ENCODE measurements at places on chromosomes 2 and 18.

DNA sequence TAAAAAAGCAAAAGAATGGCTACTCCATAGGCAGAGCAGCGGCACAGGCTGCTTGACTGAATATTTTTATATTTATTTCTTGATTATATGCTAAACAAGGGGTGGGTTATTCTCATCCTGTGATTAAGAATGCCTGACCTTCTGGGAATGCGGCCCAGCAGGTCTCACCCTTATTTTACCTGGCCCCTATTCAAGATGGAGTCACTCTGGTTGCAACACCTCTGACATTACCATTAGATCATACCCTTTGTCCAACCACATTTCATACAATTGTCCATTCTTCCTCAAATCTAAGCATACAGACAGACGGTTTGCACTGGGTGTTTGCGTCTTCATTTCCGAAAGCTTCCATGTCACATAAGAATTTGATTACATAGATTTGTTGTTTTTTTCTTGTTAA lies 168.2 kb downstream of the GALNT1 start:
- no peak for DNase-seq

DNA sequence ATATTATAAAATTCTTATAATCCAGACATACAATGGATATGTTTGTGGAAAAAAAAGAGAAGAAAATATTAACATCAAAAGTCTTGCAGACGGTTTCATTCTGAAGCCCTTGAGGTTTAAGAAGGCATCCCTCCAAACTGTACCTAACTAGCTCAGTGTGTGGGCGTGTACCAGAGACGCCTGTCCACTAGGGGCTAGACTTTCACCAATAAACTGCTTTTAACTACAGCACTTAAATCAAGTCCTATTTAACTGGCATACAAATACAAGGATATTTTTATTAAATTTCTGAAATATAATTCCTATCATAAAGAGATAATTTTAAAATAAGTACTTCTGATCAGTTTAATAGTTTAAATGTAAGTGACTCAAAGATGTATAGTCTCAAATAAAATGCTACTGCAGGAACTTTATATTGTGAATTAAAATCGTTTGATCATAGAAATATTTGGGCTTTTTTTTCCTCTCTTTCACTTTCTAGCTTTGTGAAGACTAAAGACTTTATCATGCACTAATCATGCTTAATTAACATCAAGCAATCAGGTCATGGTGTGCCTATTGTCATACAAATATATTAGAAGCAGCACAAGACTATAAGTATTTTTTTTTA lies 437.7 kb downstream of the SATB2 start:
- peak; percentile 69 for DNase-seq

- peak; percentile 91 for DNase-seq
These were observed 20.9 kb downstream of the SGPP2 start for GRCh38 chr2:222445227-222445626.

- DNase-seq, result no peak
These were observed 779.4 kb upstream of the FSHR start for GRCh38 chr2:49933711-49934110.

DNA sequence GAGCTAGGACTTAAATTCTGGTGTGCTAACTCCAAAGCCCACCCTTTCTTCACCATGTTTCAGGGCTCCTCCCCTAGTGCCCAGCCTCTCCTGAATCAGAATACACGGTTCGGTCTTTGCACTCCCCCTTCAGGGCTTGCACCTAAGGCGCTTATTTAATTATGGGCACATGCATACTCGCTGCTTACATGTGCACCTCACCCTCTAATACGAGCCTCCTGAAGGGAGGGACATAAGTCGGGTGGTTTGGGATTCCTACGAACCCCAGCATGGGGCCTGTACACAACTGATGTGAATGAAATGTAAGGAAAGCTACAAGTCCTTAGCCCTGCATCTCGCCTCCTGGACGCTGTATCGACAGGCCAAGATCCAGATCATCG lies 435 bp downstream of the IFT172 start:
- DNase-seq, result peak; percentile 32

GRCh38 chr2:215903203-215903602 lies 110.1 kb downstream of the MREG start:
- peak; percentile 69 for DNase-seq

DNA sequence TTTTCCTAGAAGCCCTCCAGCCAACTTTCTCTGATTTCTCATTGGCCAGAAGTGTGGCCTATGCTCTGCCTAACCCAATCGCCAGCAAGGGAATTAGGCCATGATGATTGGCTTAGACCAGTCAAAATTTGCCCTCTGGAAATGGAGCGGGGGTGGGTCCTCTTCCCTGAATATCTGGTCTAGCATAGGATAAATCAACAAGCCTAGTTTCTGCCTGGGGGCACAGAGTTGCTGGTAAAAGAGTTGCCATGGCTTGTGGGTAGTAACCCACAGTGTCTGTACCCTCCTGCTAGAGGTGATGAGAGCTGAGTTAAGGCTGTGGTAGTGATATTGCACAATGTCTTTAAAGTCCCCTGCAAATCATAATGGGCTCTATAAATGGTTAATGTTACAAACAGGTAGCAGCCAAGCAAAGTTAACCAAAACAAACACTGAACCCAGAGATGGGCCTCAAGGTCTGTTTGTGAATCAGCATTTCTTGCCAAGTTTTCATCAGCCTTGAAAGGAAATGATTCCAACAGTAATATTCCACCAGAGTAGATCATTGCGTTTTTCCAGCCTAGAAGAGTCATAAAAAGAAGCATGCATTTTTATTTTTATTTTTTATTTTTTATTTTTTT lies 19.3 kb downstream of the GALM start:
- DNase-seq, result peak; percentile 94

GRCh38 chr2:70995426-70995729 lies 705 bp upstream of the TEX261 start:
- peak; percentile 52 for DNase-seq

DNA sequence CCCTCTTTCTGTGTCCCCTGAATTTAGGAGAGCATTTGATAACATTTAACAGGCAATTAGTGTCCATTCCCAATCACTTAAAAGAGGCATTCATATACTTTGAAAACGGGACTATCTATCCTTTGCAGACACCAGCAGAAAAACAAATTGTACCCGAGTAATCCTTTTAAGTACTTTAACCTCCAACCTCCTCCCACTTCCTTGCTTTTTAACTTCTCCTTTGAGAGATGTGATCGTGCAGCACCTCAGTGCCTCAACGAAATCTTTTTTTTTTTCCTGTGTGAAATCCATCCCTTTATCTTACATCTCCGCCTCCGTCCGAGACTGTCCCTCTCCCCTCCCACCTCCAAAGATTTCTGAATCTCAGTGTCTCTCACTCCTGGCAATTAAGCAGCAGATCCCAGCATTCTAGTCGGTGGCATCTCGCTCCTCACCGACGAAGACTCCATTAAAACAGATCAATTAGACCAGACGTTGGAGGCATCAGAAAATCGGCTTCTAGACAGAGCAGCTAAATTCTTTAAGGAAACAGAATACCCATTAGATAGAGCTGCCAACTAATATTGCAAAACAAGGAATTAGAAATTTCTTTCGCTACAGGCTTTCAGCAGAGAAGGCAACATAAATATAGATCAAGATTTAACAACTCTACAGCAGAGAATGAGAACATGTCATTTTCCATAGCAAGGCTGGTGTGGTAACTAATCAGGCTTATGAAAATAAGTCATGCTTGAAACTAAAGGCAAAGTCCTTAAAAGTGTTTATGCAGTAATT lies 1.9 kb upstream of the TMEFF2 start:
- DNase-seq, result no peak

- DNase-seq, result no peak
These were observed 103.9 kb upstream of the EPAS1 start for GRCh38 chr2:46193356-46193755.

DNA sequence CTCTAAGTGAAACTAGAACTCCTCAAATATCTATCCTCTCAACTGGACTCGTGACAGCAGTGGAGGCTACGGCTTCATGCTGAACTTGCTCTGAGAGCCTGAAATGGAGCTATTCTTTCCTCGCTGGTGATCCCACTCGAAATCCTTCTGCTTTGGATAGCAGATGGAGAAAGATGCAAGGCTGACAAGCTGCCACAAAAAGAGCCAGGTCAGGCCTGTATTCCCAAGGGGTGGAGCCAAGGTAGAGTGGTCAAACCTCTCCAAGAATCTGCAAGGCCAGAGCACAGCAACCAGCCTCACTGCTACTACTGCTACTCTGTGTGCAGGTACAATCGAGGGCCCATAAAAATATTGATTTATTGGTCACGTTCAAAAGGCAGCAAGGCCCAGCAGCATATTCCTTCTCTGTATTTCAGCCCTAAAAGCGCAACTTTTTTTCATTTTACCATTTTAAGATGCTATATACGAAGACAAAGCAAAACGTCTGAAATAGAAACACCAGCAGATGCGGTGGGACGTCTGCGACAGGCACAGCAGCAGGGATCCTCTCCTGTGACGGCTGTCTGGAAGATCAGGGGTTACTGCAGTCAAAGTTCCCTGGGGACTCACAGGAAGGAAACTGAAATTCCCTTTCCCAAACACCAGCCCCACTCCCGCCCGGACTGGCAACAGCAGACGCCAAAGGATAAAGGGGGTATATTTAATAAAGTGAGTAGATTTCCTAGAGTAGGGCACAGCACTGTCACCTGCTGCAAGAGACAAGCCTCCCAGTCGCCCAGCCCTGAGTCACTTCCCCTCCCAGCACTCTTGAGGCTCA lies 2.4 kb downstream of the SPRED2 start:
- DNase-seq, result no peak

- no peak for DNase-seq
These were observed 76.1 kb downstream of the TWIST2 start for GRCh38 chr2:238924032-238924431.

DNA sequence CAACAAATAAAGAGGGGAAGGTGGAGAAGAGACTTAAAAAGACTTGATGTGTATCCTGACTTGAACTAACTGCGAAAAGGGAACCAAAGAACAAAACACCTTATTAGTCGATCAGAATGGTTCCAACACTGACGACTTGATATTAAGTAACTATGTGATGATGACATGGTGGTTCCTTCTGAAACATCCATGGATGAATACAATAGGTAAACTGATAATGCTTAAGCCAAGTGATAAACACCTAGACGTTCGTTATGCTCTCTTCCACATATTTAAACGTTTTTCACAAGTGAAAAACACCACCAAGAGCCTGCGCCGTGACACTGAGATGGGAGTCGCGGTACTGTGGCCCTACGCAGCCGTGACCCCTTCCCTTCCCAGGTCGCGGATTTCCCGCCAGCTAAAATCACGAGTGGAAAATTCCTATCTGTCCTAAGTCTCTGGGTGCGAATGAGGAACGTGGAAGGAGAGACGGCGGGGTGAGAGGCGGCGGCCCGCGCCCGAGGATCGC lies 797 bp downstream of the TTC32 start:
- peak; percentile 42 for DNase-seq

DNA sequence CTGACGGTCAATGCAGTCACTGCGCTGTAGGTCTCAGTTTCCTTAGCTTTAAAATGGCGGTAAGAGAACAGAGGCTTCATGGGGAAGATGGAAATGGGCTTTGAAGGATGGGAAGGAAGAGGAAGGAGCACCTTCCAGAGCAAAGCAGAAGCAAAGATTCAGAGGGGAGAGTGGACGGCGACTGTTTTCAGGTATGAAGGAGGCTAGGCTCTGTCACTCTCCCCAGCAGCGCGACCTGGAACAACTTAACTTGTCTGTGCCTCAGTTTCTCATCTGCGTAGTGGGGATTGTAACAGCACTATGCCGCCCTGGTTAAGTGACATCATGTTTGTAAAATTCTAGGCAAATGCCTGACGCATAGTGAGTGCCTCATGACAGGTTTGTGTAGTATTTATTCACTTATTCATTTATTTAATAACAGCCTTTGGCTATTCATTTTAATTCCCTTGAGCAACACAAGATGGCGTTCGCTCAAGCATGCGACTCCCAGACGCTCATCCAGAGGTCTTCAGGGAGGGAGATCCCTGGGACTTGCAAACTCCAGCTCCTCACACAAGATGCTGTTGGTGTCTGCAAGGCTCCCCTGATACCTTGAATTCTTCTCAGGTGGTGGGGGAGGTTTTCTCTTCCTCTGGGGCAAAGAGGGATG lies 336.3 kb downstream of the DYSF start:
- no peak for DNase-seq

- peak; percentile 77 for DNase-seq
These were observed 190.1 kb upstream of the SP5 start for GRCh38 chr2:170524828-170525565.

- DNase-seq, result no peak
These were observed 132.6 kb downstream of the NFATC1 start for GRCh38 chr18:79528316-79528695.

GRCh38 chr2:203470371-203470770 lies 64.7 kb downstream of the RAPH1 start:
- DNase-seq, result peak; percentile 65

DNA sequence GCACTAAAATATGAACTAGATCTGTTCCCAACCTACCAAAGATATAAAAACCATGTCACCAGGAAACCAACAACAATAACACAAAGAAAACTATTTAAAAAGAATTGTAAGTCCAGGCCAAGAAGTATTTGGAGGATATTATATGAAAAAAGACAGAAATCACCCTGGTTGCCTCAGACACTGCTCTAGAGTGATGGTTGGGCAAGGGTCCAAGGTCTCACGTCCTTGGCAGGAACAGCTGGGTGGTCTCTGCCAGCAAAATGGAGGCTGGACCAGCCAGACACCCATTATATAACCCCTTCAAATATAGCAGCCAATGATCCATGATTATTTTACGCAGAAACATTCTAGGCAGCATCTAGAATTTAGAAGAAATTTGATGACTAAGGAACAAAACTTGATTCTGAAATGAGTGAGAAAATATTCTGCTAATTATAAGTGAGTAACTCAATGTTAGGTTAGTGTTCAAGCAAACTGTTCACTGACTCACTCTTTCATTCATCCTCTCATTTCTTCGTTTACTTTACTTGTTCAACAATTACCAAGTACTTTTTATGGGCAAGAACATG lies 35.4 kb downstream of the MRPL35 start:
- peak; percentile 29 for DNase-seq

DNA sequence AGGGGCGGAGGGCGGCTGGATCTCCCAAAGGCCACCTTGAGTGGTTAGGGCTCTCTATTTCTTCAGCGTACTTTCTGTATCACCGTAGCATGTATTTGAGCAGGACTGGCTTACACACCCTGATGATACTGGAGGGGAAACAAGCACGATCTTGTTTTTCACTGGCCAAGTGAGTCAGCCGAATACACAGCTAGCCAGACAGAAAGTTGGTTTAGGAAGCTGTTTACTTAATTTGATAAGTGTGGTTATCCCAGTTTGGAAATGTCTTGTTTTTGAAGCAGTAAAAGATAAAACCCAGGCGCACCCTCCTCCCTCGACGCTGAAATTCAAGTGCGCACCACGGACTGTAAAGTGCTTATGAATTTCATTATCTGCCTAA lies 582 bp downstream of the RIOK3 start:
- peak; percentile 65 for DNase-seq

DNA sequence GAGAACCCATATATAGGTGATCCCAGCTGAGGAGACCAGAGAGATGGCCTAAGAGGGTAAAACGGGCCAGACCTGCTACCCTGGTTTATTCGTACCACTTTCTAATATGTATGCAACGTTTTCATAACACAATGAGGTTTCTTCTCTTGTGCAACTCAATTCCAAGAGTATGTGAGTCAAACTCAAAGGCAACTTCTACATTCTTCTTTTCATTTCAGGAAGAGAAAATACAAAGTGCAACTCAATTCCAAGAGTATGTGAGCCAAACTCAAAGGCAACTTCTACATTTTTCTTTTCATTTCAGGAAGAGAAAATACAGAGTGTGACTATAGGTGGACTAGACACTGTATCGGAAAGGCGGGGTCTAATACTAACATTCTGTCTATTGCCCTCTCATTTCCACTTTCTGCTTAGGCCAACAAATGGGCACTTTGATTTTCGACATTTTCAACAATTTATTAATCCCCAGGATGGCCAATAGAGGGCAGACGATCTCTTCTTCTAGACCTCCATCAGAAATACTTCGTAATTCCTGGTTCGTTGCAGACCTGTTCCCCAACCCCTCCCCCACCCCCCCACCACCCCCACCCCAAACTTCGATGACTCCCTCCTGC lies 3.7 kb upstream of the CRIM1 start:
- DNase-seq, result peak; percentile 66

All from renal cortical epithelial cell (primary cell).